Right renal cortex interstitium (tissue), 3 donors: ENCODE measurements at places on chromosomes 13 and 19.

DNA sequence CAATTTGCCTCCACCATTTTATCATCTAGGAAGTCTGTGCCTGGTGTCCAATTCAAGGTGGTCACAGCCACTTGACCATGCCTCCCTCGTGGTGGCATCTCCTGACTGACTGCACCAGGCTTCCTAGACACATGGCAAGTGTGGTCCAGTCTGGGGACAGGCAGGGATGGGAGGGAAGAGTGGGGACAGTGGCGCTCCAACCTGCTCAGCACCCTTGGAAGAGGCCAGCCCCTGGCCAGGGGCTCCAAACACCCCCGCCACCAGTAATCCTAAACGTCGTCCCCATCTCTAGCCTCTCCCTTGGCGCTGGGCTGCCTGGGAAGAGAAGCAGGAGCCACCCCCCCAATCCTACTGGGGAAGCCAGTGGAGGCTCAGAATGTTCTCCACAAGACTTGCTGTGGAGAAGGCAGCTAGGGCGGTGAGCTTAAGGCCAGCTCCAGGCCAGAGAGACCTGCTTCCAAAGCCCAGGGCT lies 2.7 kb downstream of the RPL36 start:
- no peak for DNase-seq

DNA sequence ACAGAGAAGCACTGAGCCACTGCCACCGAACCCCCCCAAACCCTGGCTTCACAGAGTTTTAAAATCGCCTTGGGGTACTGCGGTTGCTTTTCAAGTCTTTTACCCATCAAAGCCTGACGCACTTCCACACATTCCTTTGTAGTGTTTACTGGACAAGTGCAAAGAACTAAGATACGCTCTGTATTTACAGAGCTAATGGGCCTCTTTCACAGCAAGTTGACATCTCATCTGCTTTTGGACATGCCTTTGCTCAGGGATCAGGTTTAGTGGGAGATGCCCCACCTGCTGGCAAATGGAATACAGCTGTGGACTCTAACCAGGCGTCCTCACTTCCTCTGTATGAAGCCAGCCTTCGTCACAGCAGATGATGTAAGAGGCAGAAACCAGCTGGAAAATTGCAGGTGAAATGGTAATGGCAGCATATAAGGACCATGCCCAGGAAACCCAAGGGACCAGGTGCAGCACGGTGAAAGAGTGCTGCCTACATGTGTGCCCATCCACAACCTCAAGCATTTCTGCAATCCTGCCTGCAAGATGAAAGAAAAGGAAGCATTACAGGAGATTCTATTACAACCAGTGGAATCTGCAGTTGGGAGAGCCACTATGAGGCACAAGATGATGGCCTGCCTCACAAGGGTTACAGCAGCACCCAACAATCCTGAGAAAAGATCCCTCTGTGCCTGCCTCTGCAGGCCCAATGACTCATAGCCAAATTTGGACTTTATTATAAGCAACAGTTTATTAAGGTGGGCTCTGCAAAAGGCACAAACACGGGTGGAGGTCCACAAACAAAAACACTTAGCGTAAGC lies 34.7 kb downstream of the BRD4 start:
- DNase-seq: no peak

DNA sequence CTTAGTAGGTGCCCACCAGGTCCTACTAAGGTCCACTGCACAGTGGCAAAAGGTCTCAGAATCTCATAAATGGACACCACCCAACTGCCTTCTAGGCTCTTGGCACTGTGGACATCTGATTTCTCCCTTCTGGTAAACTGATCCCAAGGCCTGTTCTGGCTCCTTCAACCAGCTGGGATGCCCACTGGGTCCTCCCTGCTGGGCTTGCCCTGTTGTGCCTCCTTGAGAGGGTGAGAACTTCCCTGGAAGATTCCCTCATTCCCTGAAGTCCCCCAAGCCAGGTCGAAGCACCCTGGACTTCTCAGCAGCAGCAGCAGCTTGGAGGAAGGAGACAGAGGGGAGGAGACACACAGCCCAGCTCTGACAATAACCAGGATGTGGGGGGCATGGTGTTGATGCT lies 6.6 kb upstream of the ZNF492 start:
- DNase-seq: no peak

DNA sequence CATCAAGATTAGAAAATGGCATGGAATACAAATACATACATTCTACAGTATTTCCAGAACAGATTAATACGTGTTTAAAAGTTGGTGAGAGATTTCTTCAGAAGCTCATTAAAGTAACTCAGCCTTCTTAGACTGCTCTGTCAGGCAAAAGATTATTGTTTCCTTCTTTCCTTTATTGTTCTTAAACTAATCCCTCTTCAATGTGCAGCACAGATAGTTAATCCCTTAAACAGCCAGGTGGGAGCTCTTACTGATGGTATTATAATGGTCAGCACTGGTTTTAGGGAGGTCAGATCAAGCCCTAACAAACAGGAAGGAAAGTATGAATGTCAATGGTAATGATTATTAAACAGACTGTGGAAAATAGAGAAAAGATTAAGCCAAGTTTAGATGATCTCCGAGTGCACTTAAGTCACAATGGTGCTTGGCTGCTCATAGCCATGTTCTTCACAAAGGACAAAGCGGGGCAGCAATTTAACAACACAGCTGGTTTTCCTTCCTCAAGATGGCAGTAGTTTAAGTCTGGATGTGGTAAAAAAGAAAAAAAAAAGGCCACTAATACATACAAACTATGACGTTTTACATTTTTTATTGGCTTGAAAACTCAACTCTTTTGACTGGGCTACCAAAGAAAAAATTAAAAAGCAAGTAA lies 992.6 kb downstream of the PCDH9 start:
- no peak for DNase-seq

- no peak for DNase-seq
These were observed 28.1 kb downstream of the RANBP3 start for GRCh38 chr19:5949792-5950305.

DNA sequence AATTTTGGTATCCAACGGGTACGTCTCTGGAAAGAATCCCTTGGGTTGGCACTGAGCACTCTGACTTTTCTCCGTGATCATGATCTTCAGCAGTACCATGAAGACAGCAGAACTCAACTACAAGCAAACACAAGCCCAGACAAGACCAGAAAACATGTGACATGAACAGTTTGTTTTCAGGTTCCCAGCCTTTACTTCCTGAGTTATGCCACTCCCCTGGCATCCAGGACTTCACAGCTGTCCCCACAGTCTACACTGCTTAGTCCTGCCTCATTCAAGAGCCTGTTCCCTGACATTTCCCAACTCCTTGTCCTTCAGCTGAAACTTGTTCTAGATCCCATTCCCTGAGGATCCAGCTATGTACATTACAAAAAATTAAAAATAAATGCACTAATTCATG lies 4.9 kb upstream of the N4BP2L1 start:
- no peak for DNase-seq

GRCh38 chr19:23771316-23771715 lies 12.6 kb upstream of the ZNF681 start:
- DNase-seq: no peak

DNA sequence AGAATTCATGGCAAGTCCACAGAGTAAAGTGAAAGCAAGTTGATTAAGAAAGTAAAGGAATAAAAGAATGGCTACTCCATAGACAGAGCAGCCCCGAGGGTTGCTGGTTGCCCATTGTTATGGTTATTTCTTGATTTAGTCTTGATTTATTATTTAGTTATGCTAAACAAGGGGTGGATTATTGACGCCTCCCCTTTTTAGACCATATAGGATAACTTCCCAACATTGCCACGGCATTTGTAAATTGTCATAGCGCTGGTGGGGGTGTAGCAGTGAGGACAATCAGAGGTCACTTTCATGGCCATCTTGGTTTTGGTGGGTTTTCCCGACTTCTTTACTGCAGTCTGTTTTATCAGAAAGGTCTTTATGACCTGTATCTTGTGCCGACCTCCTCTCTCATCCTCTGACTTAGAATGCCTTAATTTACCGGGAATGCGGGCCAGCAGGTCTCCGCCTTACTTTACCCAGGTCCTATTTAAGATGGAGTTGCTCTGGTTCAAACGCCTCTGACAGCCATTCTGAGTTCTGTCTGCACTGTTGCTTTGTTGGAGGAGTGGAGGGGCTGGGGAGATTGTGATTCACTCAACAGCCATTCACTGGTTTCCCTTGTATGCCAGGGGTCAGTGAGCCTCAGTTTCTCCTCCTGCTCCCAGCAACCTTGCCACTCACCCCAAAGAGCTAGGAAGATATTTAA lies 27.6 kb downstream of the HPN start:
- no peak for DNase-seq

DNA sequence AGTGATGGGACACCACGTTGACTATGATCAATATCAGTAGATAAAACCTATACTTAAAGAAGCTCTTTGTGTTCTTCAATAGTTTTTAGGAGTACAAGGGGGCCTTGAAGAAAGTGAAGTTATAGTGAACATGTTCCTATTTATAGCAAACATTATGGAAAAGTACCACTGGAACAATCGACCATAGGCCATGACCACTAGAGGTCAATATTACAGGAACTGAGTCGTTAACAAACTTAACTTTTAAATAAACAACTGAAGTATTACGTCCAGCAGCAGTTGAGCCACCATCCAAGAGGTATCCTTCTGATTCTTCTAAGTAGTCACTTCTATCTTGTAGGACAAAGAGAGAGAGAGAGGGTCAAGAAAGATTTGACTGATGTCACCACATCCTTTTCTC lies 391.0 kb upstream of the SLITRK5 start:
- DNase-seq: no peak

DNA sequence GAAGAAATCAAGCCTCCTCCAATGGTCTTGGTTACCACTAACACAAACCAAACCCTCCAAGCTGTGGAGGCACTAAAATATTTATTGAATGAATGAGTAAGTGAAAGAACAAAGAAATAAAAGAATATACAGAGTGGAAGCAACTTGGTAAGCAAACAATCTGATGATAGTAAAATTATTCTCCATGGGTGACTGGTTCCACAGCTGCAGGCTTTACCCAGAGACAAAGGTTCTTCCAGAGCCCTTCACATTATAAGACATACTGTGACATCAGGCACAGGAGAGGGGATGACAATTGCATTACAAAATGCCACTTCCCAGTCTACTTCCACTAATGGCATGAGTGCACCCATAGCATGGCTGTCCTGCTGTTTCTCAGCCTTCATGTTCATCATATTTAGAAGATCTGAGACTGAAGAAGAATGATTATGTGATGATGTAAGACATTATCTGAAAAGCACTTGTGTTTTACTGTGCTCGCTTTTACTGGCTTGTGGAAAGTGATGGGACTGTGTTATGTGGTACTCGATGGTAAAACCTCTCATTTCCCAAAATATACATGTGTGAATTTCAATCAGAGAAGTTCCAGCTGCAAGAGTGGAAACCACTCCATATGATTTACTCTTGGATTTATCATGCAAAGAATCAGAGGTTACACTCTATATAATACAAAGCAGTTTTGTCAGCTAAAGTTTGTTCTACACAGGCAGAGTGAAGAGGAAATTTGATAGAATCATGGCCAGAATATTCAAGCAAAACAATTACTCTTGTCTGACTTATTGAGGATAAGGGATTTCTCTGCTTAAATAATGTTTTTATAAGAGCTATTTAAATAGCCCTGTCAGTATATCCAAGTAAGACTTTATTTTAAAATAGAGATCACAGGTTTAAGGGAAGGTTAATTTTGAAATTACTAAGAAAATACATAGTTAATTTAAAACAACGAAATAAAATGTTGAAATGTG lies 220.2 kb upstream of the NBEA start:
- DNase-seq: no peak

- no peak for DNase-seq
These were observed 6.9 kb upstream of the PLEKHF1 start for GRCh38 chr19:29658221-29658991.

- DNase-seq: no peak
These were observed 394.0 kb downstream of the DLEU7 start for GRCh38 chr13:50449465-50449864.

- no peak for DNase-seq
These were observed 17.4 kb downstream of the VASP start for GRCh38 chr19:45524575-45525129.

DNA sequence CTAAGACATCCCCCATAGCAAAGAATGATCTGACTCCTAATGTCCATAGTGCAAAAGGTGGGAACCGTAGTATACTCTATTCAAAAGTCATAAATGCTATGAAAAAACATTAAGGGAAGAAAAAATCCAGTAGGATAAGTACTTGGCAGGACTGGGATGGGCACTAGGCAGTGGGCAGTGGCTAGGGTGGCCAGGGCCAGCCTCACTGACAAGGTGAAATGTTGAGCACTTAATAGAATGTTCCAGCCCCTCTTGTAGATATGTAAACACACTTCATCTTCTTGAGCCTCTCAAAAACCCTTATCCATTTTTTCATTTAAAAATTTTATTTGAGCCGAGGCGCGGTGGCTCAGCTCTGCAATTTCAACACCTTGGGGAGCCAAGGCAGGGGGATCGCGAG lies 1.5 kb upstream of the CLEC4G start:
- DNase-seq: no peak

- no peak for DNase-seq
These were observed 6.3 kb downstream of the ARRDC5 start for GRCh38 chr19:4896372-4896771.

- no peak for DNase-seq
These were observed 17.7 kb upstream of the SEMA6B start for GRCh38 chr19:4577020-4577782.

DNA sequence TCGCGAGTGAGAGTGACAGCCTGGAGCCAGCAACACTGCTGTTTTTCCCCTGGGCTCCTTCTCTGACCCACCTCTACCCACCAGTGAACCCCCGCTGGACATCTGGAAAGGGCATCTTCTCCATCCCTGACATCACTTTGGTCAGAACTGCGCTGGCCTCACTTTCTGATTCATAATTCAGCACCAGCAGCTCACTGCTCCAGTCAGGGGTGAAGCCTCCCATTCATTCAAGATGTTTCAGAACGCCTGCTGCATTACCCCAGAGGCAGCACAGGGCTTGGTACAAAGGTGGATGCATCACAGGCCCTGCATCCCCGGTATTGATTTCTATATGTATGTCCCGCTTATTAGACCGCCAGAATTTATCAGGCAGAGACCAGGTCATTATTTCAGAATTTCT lies 182.8 kb upstream of the TSHZ3 start:
- DNase-seq: no peak

GRCh38 chr13:23466144-23467002 lies 32.9 kb upstream of the SACS start:
- DNase-seq: peak; percentile 64

- DNase-seq: no peak
These were observed 68.4 kb upstream of the TM9SF2 start for GRCh38 chr13:99432609-99433542.

GRCh38 chr19:20923077-20923871 lies at the start of gene ZNF85:
TSS of gene ZNF85 (plus strand) at chr19:20923251. CDS start at chr19:20923401, 150 bp downstream.
- peak; percentile 86 for DNase-seq
